Mesothelial cell of epicardium (in vitro differentiated cells): ENCODE measurements at places on chromosomes 1 and 21.

DNA sequence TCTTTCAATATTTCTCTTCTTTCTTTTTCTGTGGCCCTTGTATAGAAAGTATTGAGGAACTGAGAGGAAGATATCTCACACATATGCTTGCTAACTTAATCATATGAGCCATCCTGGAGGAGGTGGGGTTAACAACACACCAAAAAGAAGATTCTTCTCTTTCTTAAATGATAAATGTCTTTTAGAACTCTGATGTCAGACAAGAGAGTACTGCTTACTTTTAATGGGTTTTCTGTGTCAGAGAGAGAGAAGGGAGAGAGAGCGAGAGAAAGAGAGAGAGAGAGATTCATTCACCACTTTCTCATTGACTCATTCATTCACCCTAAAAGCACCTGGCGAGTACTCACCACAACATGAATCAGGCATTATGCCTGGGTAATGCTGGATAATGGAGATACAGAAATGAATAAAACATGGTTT, 250.3 kb upstream of the SGIP1 start:
- H3K36me3 ChIP-seq: no peaks in the 10 kb centered on the region
- no peaks in the 10 kb centered on the region for H3K27me3 ChIP-seq
- no peak overlapping the region for H3K4me3 ChIP-seq
- H3K27ac ChIP-seq: peak overlapping the region; percentile 18
- peaks cover 46% of the 10 kb centered on the region for H3K4me1 ChIP-seq

DNA sequence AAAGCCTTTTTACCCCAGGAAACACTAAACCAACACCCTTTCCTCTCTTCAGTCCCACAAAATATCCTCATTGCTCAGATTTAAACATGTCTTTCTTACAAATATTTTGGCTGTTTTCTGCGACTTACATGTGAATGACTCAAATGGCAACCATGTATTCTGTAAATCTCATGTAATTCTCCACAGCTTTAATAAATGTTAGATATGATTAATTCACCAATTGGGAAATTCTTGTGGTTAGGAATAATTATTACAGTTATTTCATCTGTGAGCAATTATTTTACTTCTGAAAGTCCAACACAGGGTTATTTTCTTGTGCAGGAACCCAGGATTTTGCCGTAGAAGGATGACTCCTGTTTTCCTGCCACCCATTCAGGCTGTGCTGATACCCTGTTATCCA, 431.5 kb downstream of the LMO4 start:
- H3K4me1 ChIP-seq: peaks cover 11% of the 10 kb centered on the region
- peaks cover 2% of the 10 kb centered on the region for H3K36me3 ChIP-seq
- H3K27me3 ChIP-seq: no peaks in the 10 kb centered on the region
- DNase-seq: no peak
- no peak overlapping the region for H3K4me3 ChIP-seq

DNA sequence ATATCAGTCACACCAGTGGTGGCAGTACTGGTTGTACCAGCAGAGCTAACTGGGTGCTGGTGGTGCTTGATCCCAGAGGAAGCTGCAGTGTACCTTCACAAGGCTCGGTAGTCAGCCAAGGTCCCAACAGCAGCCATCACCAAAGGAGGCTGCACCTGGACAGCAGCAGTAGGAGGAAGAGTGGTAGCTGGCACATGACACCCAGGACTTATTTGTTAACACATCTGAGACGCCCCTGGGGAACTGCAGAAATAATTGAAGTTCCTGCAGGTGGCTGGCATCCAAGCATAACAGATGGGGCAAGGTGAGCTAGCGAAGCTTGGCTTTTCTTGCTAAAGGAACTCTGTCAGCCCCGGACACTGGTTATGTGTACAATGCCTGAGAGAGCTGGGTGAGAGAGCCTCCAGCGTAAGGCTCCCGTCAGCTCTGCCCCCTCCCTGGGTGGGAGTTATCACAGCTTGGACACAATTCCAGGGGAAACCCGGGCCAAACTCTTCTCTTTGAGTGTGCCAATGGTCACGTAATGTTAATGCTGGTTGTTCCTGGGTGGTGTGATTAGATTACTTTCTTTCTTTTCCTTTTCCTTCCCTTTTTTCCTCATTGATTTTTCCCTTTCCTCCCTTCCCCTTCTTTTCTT, 29.1 kb upstream of the PARP1 start:
- H3K27me3 ChIP-seq: peaks cover 30% of the 10 kb centered on the region
- no peak overlapping the region for H3K4me3 ChIP-seq
- H3K36me3 ChIP-seq: no peaks in the 10 kb centered on the region
- no peak overlapping the region for H3K27ac ChIP-seq
- DNase-seq: no peak

DNA sequence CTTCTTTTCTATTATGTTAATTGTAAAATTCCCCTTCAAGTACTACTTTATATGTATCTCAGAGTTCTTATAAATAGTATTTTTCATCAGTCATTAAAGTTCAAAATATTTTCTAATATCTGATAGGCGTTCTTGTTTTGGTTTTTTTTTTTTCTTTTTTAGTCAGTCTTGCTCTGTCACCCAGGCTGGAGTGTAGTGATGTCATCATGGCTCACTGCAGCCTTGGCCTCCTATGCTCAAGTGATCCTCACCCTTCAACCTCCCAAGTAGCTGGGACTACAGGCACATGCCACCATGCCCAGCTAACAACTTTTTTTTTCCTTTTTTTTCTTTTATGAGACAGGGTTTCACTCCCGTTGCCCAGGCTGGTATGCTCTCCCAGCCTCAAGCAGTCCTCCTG, 27.3 kb downstream of the AGMAT start:
- H3K27ac ChIP-seq: no peak overlapping the region
- peaks cover 20% of the 10 kb centered on the region for H3K36me3 ChIP-seq
- H3K4me3 ChIP-seq: no peak overlapping the region
- no peaks in the 10 kb centered on the region for H3K27me3 ChIP-seq
- DNase-seq: no peak
- H3K4me1 ChIP-seq: peaks cover 6% of the 10 kb centered on the region

DNA sequence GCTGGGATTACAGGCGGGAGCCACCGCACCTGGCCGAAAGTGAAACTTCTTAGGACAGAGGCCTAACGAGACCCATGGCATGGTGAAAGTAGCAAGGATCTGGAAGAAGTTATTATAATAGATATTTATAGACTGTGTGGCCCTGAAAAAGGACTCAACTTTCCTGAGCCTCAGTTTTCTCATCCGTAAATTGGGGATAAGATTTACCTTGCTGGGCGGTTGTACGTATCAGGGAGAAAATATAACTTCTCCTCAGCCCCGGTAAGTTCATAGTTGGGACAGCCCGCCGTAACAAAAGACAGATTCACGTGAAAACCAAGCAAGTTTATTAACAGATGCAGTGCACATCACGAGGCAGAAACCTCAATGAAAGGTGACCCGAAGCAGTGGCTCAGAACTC, 5.5 kb upstream of the PIK3CD start:
- H3K4me3 ChIP-seq: no peak overlapping the region
- no peak overlapping the region for H3K27ac ChIP-seq
- H3K36me3 ChIP-seq: no peaks in the 10 kb centered on the region

- H3K36me3 ChIP-seq: no peaks in the 10 kb centered on the region
- H3K4me1 ChIP-seq: peaks cover 2% of the 10 kb centered on the region
- H3K27ac ChIP-seq: no peak overlapping the region
- no peak for DNase-seq
These were observed 55.3 kb downstream of the GIPC2 start for GRCh38 chr1:78101051-78101450.

GRCh38 chr21:43721939-43722338, 3.0 kb downstream of the PDXK start:
- H3K4me3 ChIP-seq: no peak overlapping the region
- H3K4me1 ChIP-seq: peaks cover 27% of the 10 kb centered on the region
- DNase-seq: no peak
- H3K27me3 ChIP-seq: peaks cover 4% of the 10 kb centered on the region

DNA sequence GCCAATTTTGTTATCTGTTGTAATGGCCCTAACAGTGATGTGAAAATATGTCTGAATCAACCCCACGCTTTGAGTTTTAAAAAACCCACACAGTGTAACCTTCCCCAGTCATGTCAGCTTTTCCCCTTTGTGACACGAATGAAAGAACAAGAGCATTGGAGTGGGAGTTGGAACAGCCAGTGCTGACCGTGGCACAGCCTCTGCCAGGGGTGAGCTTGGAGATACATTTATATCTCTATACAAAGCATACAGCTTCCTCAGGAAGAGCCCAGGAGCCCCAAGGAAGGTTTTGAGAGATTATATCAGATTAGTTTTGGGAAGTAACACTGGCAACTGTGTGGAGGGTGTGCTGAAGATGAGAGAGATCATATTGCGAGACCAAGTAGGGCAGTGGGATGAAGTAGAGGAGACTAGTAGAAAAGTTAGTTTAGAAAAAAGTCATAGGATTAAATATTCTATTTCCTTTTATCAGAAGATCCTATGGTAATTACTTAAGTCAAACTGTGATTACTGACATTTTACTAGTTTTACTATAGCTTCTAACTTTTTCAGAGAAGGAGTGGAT, 15.9 kb downstream of the LRRC8B start:
- no peak for DNase-seq
- no peaks in the 10 kb centered on the region for H3K36me3 ChIP-seq
- H3K27ac ChIP-seq: no peak overlapping the region
- H3K4me1 ChIP-seq: peaks cover 15% of the 10 kb centered on the region

GRCh38 chr1:27763358-27763757, 9.7 kb upstream of the STX12 start:
- H3K4me1 ChIP-seq: no peaks in the 10 kb centered on the region
- H3K27ac ChIP-seq: no peak overlapping the region
- no peaks in the 10 kb centered on the region for H3K27me3 ChIP-seq
- no peak overlapping the region for H3K4me3 ChIP-seq
- DNase-seq: no peak
- H3K36me3 ChIP-seq: peaks cover 6% of the 10 kb centered on the region

GRCh38 chr1:33462405-33463164, 9.9 kb upstream of the ZSCAN20 start:
- peaks cover 8% of the 10 kb centered on the region for H3K4me1 ChIP-seq
- H3K36me3 ChIP-seq: no peaks in the 10 kb centered on the region
- H3K27me3 ChIP-seq: no peaks in the 10 kb centered on the region
- no peak overlapping the region for H3K27ac ChIP-seq

DNA sequence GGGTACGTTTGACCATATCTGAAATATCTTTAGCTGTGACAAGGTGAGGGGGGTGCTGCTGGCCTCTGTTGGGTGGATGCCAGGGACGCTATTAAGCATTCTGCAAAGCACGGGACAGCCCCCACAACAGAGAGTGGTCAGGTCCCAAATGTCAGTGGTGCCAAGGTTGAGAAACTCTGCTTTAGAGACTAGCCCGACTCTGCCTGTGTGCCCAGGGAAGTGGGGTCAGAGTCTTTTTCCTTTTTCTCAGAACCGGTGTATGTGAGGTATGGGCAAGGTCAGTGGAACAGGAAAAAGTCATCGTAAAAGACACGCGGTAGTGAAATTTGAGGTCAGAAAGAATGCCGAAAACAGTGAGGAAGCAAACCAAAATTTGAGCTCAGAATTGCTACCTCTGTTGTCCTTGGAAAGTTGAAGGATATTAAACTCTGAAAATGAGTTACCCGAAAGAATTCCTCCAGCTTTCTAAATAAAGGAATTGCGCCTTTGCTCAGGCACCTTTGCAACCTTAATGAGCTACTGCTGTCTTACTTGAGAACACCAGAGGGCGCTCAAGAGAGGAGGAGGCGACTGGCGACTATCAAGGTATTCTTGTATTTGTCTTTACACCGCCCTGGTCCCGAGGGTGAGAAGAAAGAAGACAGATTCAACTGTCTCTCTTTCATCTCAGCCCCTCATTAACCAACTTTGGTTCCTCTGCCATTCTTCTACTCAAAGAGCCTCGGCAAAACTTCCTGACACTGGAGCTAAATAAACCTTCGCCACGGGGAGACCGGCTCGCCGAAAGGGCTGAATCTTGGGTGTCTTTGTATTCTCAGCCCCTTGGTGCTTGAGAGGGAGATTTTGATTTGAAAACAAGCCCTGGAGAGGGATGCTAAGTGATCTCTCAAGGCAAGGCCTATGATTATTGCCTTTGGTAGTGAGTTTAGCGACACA, 85.4 kb upstream of the OLIG2 start:
- no peak overlapping the region for H3K4me3 ChIP-seq
- no peaks in the 10 kb centered on the region for H3K4me1 ChIP-seq
- no peaks in the 10 kb centered on the region for H3K36me3 ChIP-seq
- H3K27ac ChIP-seq: no peak overlapping the region
- DNase-seq: no peak

- no peaks in the 10 kb centered on the region for H3K4me1 ChIP-seq
- no peak for DNase-seq
- no peaks in the 10 kb centered on the region for H3K27me3 ChIP-seq
- H3K36me3 ChIP-seq: no peaks in the 10 kb centered on the region
These were observed 1464.8 kb upstream of the PRMT6 start for GRCh38 chr1:105591681-105592080.

DNA sequence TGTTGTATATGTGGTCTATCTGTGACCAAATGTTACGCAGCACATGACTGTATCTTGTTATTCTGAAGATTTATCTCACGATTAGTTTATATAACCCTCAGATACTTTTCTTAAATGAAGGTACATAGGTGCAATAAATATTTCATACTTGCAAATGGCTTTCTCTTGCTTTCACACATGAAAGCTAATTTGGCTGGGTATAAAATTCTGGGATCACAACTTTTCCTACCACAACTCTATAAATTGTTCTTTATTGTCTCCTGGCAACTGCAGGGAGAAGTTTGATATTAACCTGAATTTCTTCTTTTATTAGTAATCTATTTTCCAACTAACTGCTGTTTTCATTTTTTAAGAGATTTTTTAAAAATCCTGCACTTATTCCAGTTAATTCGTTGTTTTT, 58.9 kb downstream of the KCNK2 start:
- DNase-seq: no peak
- H3K36me3 ChIP-seq: peaks cover 5% of the 10 kb centered on the region
- no peak overlapping the region for H3K27ac ChIP-seq
- H3K4me1 ChIP-seq: no peaks in the 10 kb centered on the region
- no peak overlapping the region for H3K4me3 ChIP-seq

GRCh38 chr1:58457023-58457635, 89.4 kb downstream of the OMA1 start:
- peaks cover 2% of the 10 kb centered on the region for H3K4me1 ChIP-seq
- peaks cover 10% of the 10 kb centered on the region for H3K27me3 ChIP-seq
- DNase-seq: no peak
- no peaks in the 10 kb centered on the region for H3K36me3 ChIP-seq
- H3K4me3 ChIP-seq: no peak overlapping the region

DNA sequence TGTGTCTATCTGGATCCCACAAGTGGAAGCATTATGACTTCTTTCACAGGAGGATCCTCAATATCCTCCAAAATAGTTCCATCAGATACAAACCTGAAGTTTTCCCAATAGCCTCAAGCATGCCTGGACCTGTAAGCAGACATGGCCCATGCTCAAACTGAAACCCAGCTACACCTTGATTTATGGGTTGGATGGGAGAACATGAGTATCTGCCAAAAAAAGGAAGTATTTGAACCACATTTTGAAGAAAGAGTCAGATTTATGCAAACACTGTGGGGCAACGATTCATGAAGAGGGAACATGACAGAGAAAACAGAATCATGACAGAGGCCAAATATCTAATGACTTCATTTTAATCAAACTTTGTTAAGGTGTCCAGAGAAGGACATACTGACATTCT, 351.0 kb upstream of the NFIA start:
- H3K36me3 ChIP-seq: no peaks in the 10 kb centered on the region
- DNase-seq: no peak
- H3K4me1 ChIP-seq: peaks cover 14% of the 10 kb centered on the region
- H3K27me3 ChIP-seq: no peaks in the 10 kb centered on the region
- H3K27ac ChIP-seq: no peak overlapping the region
- no peak overlapping the region for H3K4me3 ChIP-seq
